Subcutaneous preadipocyte (primary cell): ENCODE measurements at places on chromosomes 1 and 21. TPM values are rescaled to one million over a fixed set of nuclear protein-coding genes. Genes with fewer than 3 reads are reported as not detected.

The RAB7B gene
- 8.2 and 9.9 TPM in 2 replicates for total RNA-seq

The CD164L2 gene
- total RNA-seq: not detected in 2 replicates

The STPG1 gene
- 3.3 and 5.1 TPM in 2 replicates for total RNA-seq

The CCDC27 gene
- total RNA-seq: not detected in 2 replicates

The HLX gene
- total RNA-seq: 5.1 and 10.3 TPM in 2 replicates

The SH3D21 gene
- total RNA-seq: 1.5 and 2.7 TPM in 2 replicates

The DNAJC6 gene
- total RNA-seq: 1.1 and 1.6 TPM in 2 replicates

The TTC22 gene
- total RNA-seq: not detected in 2 replicates

The WDR64 gene
- total RNA-seq: not detected in 2 replicates

The FCRL1 gene
- not detected in 2 replicates for total RNA-seq

The FCGR3A gene
- total RNA-seq: not detected in 2 replicates

The ANXA9 gene
- 0.20 and 0.37 TPM in 2 replicates for total RNA-seq

The CCDC185 gene
- total RNA-seq: not detected in 2 replicates

The SLAMF1 gene
- not detected in 2 replicates for total RNA-seq

The DENND2D gene
- 2.3 and 5.1 TPM in 2 replicates for total RNA-seq

The PITHD1 gene
- 23.1 and 25.4 TPM in 2 replicates for total RNA-seq

The ARHGEF19 gene
- 2.6 and 2.9 TPM in 2 replicates for total RNA-seq

The CCSAP gene
- total RNA-seq: 4.0 and 6.5 TPM in 2 replicates

The SELENON gene
- total RNA-seq: 36.0 and 47.9 TPM in 2 replicates

The SLC45A1 gene
- 2.5 and 3.3 TPM in 2 replicates for total RNA-seq

The MARCKSL1 gene
- total RNA-seq: 1.6 and 2.6 TPM in 2 replicates

The MPL gene
- total RNA-seq: not detected in 2 replicates

The MATN1 gene
- total RNA-seq: 0.37 TPM in 1 of 2 replicates, not detected in the other

The PBX1 gene
- total RNA-seq: 23.9 and 34.2 TPM in 2 replicates

The MXRA8 gene
- total RNA-seq: 243 and 326 TPM in 2 replicates

The UMODL1 gene
- not detected in 2 replicates for total RNA-seq

The C1orf52 gene
- total RNA-seq: 7.0 and 7.8 TPM in 2 replicates

The RGS8 gene
- total RNA-seq: not detected in 2 replicates

The BARHL2 gene
- total RNA-seq: not detected in 2 replicates

The MMP23B gene
- total RNA-seq: 0.73 TPM in 1 of 2 replicates, not detected in the other

The RNU1-3 gene
- total RNA-seq: under 0.01 TPM in 2 replicates

The GOLT1A gene
- total RNA-seq: not detected in 2 replicates

The C1orf94 gene
- under 0.01 TPM in 1 of 2 replicates, not detected in the other for total RNA-seq

The IFI44L gene
- total RNA-seq: 13.6 and 15.2 TPM in 2 replicates

The DEPDC1 gene
- total RNA-seq: 22.8 and 44.8 TPM in 2 replicates

The TIE1 gene
- under 0.01 TPM in 2 replicates for total RNA-seq

The VASH2 gene
- total RNA-seq: under 0.01 TPM in 2 replicates

The CSMD2 gene
- total RNA-seq: 0.37 and 3.5 TPM in 2 replicates

The BSND gene
- total RNA-seq: not detected in 2 replicates

The KMO gene
- total RNA-seq: under 0.01 TPM in 2 replicates

The PRMT2 gene
- total RNA-seq: 71.7 and 77.2 TPM in 2 replicates

The SFN gene
- 0.73 and 1.4 TPM in 2 replicates for total RNA-seq

The AGMAT gene
- total RNA-seq: 2.2 and 2.9 TPM in 2 replicates

The ELAPOR1 gene
- total RNA-seq: under 0.01 and 0.20 TPM in 2 replicates

The TRIM67 gene
- under 0.01 TPM in 1 of 2 replicates, not detected in the other for total RNA-seq

The EGLN1 gene
- total RNA-seq: 28.3 and 44.0 TPM in 2 replicates

The FCMR gene
- not detected in 2 replicates for total RNA-seq
